ENCODE measurements at places on chromosomes 12 and 14. TPM values are rescaled to one million over a fixed set of nuclear protein-coding genes. Genes with fewer than 3 reads are reported as not detected.

Gene GPHB5
- not detected for total RNA-seq

Gene POTEG
- total RNA-seq = not detected

Gene MYH6
- total RNA-seq = not detected

Gene LRIG3
- total RNA-seq = 41.5 TPM

Gene CAND1
- total RNA-seq = 149 TPM

Gene MARCHF9
- 12.5 TPM for total RNA-seq

Gene POTEM
- total RNA-seq = not detected
